Upper lobe of right lung (tissue), 1 donor: ENCODE measurements at places on chromosomes 6 and 20. TPM values are rescaled to one million over a fixed set of nuclear protein-coding genes. Genes with fewer than 3 reads are reported as not detected.

DNA sequence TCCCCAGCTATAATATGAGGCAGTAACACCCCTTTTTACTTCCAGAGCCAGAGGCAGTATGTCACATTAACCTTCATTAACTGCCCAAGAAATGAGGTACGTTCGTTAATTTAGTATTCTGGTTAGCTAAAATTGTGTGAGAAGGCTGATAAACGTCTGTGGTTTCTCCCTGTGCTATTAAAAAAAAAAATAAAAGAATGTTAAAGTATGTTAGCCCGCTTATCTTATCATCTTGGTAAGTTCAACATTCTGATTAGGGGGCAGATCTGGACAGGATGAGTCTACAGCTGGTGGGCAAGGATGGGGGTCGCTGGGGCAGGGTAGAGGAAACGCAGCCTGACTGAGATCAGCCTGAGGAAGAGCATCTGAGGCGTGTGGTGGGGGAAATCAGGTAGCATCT lies 154.0 kb downstream of the PRL start:
- H3K36me3 ChIP-seq: no peaks in the 10 kb centered on the region
- DNase-seq: no peak
- peaks cover 7% of the 10 kb centered on the region for H3K4me1 ChIP-seq
- no peaks in the 10 kb centered on the region for H3K27me3 ChIP-seq
- no peak overlapping the region for H3K4me3 ChIP-seq
- H3K27ac ChIP-seq: no peak overlapping the region

GRCh38 chr20:59564171-59564570 lies 40.2 kb upstream of the PHACTR3 start:
- peak; percentile 59 for DNase-seq
- no peaks in the 10 kb centered on the region for H3K4me1 ChIP-seq
- no peak overlapping the region for H3K4me3 ChIP-seq

CDH4 gene
- total RNA-seq: 0.23 TPM

GRCh38 chr6:25250878-25251277 lies 28.3 kb upstream of the CARMIL1 start:
- no peak for DNase-seq
- H3K27me3 ChIP-seq: no peaks in the 10 kb centered on the region
- no peak overlapping the region for H3K4me3 ChIP-seq
- no peaks in the 10 kb centered on the region for H3K36me3 ChIP-seq
- no peak overlapping the region for H3K27ac ChIP-seq

- no peak for DNase-seq
- H3K36me3 ChIP-seq: no peaks in the 10 kb centered on the region
- H3K27ac ChIP-seq: no peak overlapping the region
- H3K27me3 ChIP-seq: no peaks in the 10 kb centered on the region
- H3K4me1 ChIP-seq: no peaks in the 10 kb centered on the region
Measured at GRCh38 chr6:134954272-134955000, 4.5 kb upstream of the ALDH8A1 start.

SCUBE3 gene
- total RNA-seq: 0.46 TPM

EEF1A2 gene
- 0.67 TPM for total RNA-seq

- H3K27me3 ChIP-seq: no peaks in the 10 kb centered on the region
- H3K4me1 ChIP-seq: peaks cover 12% of the 10 kb centered on the region
- no peak overlapping the region for H3K4me3 ChIP-seq
- no peak overlapping the region for H3K27ac ChIP-seq
- H3K36me3 ChIP-seq: no peaks in the 10 kb centered on the region
- no peak for DNase-seq
Measured at GRCh38 chr6:38025451-38025850, 205.9 kb downstream of the ZFAND3 start.

DNA sequence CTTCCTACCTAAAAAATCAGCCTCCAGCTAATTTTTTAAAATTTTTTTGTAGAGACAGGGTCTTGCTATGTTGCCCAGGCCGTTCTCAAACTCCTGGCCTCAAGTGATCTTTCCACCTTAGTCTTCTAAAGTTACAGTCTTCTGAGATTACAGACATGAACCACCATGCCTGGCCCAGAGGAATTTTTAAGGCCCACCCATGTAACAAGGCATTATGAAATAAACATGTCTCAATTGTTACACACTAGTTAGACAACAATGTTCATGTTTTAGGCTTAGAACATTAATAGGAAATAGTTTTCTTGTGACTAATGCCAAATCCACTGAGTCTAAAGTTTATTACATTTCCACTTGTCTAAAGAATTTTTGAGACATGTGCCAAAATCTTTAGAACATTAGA lies 221.2 kb downstream of the LAMA2 start:
- no peaks in the 10 kb centered on the region for H3K36me3 ChIP-seq
- H3K27me3 ChIP-seq: no peaks in the 10 kb centered on the region
- H3K4me3 ChIP-seq: no peak overlapping the region
- no peak for DNase-seq
- H3K4me1 ChIP-seq: peaks cover 7% of the 10 kb centered on the region

SSTR4 gene
- total RNA-seq: not detected

GRCh38 chr20:54324652-54325285 lies 116.9 kb downstream of the PFDN4 start:
- H3K4me1 ChIP-seq: no peaks in the 10 kb centered on the region
- H3K36me3 ChIP-seq: no peaks in the 10 kb centered on the region
- no peak for DNase-seq
- H3K27ac ChIP-seq: no peak overlapping the region
- H3K27me3 ChIP-seq: peaks cover 4% of the 10 kb centered on the region

MRAP2 gene
- 0.72 TPM for total RNA-seq
